ENCODE measurements at places on chromosomes 16 and 17.

DNA sequence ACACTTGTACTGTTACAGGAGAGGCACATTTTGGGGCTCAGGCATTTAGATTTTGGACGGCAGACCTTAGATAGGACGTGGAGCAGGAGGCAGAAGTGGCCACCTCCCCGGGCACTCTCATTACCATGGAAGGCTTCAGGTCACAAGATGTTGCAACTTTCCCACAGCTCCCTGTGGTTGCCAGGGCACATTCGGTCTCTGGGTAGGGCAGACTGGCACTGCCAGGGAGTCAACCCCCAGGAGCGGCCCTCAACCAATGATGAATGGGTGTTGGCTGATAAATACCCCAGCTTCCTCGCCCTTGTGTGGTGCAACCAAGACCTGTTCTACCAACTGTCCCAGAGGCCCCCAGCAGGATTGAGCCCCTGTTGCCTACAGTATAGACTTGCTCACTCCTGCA is 11.2 kb downstream of the NAGPA start:
- DNase-seq: no peak

DNA sequence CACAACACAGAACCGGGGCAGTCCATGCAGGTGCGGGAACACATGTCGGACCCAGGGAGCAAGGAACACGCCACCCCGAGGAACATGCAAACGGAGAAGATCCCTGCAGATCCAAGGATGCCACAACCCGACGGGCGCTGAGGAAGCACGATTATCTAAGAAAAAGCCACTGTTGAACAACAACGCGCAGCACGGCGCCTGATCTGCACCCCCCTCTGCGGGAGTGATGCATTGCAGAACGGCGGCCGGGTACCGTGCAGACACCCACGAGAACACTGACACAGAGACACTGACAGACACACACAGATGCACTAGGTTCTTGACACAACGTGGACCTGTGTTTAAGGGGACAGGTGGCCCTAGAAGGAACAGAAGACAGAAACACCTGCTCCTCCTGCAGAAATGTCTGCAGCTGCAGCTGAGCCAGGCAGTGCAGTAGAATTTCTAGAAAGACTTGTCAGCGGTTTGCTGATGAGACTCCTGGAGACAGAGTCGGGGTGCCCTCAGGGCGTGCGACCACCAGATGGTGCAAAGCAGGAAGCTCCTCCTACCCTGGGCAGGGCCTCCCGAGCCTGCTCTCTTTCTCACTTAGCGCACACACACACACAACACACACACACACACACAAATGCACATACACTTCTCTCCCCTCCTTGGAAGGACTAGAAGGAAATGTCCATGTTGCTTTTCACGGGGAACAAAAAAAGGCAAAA is 7.5 kb downstream of the NPTX1 start:
- no peak for DNase-seq

DNA sequence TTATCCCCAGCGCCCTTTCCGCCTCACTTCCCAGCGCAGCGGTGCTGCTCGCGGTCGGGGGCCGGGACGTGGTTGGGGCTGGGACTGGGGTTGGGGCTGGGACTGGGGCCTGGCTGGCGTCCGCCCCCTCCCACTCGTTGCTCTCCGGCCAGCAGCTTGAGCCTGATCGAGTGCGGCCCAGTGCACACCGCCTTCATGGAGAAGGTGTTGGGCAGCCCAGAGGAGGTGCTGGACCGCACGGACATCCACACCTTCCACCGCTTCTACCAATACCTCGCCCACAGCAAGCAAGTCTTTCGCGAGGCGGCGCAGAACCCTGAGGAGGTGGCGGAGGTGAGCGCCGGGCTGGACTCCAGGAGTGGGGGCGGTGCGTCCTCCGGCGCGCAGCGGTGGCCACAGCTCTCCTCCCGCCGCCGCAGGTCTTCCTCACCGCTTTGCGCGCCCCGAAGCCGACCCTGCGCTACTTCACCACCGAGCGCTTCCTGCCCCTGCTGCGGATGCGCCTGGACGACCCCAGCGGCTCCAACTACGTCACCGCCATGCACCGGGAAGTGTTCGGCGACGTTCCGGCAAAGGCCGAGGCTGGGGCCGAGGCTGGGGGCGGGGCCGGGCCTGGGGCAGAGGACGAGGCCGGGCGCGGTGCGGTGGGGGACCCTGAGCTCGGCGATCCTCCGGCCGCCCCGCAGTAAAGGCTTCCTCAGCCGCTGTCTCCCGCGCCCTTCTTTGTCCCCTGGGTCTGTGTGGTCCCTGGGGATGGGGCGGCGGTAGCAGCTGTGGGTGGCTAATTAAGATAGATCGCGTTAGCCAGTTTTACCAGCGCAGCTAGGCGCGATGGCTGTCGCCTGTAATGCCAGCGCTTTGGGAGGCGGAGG is 1.8 kb downstream of the HSD17B1 start:
- DNase-seq: no peak

DNA sequence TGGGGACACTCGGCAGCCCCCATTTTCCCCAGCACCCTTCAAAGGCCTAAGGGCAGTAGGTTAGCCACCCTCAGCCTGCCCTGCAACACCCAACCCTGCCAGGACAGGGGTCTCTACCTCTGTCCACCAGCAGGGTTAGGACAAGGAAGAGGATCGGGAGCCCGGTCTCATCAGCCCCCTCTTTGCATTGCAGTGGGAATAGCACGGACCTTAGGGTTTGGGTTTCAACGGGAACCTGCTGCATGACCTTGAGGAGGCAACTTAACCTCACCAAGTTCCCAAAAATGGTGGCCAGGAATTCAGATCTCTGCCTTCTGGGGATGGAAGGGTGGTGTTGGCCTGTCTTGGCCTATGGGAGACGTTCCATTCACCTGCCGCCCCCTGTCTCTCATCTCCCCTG is 20.2 kb upstream of the SPPL2C start:
- no peak for DNase-seq

DNA sequence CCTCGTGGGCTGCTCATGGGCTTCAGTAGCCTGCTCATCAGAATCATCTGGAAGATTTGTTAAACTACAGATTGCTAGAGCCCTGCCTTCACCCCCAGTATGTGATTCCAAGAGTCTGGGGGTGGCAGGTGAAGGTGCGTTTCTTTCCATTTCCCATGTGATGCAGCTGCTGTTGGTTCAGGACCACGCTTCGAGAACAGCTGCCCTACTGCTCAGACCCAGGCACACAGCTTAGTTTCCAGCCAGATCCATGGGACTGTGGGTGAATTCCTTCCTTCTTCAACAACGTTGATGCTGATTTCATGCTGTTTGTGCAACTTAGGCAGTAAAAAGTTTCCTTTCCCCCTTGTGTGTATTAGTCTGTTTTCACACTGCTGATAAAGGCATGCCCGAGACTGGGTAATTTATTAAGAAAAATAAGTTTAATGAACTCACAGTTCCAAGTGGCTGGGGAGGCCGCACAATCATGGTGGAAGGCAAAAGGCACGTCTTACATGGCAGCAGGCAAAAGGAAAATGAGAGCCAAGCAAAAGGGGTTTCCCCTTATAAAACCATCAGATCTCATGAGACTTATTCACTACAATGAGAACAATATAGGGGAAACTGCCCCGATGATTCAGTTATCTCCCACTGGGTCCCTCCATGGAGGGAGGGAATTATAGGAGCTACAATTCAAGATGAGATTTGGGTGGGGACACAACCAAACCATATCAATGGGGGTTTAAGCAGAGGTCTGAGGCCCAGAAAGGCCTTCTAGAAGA is 159.2 kb downstream of the XYLT1 start:
- DNase-seq: no peak

DNA sequence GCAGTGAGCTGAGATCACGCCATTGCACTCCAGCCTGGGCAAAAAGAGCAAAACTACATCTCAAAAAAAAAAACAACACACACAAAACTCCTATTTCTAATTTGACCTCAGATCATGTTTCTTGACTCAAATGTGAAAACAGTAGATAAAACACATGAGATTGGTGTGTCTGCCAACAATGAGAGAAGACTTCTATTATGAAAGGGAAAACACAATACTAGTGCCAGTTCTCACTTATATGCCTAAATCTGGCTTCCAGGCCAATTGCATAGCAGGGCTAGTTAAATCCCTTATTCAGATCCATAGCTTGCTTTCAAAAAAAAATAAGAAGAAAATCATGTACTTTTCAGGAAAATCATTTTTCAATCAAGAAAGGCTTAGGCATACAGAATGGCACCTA is 39.4 kb downstream of the AP1G1 start:
- DNase-seq: no peak

GRCh38 chr17:2594722-2595599 is 1.5 kb downstream of the PAFAH1B1 start:
- DNase-seq: no peak

DNA sequence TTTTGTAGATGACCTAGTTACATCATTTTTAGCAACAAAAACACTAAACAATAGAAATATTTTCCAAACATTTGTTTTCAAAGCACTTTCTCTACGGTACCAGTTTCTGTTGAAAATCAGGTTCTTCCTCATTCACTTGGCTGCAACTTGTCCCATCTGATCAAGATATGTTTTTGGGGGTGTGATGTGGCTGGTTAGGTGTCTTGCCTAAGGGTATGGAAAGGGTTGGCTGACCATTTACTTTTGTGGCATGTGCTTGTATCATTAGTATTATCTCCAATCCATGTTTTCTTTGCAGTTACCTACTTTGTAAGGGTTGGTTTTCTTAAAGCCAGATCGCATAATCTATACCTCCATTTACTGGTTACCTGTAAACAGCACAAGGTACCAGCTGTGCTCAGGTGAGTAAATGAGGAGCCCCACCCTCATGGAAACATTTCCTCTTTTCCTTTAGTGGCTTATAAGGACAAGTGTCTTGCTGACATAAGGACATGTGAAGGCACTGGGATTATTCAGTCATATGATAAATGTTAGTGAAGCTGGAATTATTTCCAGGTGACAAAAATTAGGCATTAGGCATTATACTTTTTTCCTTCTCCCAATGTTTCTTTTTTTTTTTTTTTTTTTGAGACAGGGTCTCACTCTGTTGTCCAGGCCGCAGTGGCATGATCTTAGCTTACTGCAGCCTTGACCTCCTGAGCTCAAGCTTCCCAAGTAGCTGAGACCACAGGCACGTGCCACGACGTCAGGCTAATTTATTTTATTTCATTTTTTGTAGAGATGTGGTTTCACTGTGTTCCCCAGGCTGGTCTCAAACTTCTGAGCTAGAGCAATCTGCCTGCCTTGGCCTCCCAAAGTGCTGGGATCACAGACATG is 162.0 kb downstream of the CCDC182 start:
- no peak for DNase-seq

- no peak for DNase-seq
These were observed 17.6 kb downstream of the CD300A start for GRCh38 chr17:74484066-74484465.

DNA sequence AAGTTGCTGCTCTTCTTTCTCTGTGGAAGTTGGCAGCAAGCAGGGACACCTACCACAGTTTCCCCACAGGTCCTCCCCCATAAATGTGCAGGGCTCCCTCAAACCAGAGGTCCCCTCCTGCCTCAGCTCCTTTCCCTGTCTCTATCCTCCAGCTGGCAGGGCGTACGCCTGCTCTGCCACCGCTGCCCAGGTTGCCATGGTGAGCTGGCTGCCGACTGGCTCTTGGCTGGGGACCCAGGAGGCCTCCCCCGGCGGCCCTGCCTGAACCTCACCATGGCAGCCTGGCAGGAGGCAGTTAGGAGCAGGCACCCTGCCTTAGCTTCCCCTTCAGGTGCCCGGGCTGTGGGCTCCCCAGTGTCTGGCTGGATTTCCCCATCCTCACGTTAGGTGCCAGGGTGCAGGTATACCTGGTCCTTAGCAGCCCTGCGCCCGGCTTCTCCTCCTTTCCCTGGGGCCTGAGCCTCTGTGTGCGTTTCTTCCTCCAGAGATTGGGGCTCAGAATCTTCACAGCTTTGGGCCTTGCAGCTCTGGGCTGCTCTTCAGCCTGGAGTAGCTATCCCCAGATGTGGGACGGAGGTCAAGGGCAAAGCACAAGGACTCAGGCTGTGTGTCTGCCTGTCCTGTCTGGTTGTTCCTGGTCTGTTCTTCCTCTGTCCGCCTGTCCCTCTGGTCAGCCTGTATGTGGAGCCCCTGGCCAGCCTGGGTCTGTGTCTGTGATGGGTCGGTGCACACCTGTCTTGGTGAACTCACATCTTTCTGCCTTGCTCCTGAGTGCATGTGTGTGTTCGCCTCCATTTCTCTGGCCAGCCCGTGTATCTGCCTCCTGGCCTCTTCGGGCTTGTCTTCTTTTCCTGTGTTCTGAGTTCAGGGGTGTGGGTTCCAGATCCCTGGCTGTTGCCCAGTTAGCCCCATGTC is 15.7 kb downstream of the GJD3 start:
- no peak for DNase-seq

- no peak for DNase-seq
These were observed 29.4 kb downstream of the GRB7 start for GRCh38 chr17:39767147-39767546.

DNA sequence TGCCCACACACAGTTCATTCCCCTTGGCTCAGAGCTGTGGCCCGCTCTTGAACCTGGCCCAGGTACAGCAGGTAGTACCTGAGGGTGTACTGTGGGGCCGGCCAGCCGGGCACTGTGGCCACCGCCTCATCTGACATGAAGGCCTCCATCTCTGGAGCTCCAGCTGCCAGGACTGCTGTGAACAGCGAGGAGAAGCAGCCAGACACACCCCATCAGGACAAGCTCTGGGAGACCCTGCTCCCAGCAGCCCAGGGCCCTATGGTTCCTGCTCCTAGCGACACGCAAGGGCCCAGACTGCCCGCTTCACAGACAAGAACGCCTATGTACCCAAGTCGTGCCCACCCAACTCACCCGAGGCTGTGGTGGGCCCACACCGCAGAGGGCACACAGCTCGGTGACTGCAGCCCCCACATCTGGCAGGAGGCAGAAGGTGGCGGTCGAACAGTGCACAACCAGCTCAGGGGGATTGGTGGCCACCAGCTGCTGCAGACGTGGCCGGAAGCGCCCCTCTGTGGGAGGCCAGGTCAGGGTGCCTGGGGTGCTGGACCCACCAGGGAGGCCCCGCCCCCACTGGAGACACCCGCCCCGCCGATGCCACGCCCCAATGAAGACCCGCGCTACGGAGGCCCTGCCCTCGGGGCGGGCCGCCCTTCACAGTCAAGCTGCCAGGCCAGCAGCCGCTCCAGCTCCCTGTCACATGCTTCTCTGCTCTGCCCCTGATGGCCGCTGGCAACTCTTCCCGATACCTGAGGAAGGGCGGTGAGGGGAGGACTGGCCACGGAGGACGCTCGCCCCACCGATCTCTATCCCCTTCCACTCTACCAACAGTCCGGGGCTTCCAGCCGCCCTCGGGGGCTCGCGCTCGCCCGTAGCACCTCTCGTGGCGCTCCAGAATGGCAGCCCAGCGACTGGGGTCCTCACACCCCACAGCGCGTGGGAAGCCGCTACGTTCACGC is 1.1 kb upstream of the STUB1 start:
- no peak for DNase-seq

DNA sequence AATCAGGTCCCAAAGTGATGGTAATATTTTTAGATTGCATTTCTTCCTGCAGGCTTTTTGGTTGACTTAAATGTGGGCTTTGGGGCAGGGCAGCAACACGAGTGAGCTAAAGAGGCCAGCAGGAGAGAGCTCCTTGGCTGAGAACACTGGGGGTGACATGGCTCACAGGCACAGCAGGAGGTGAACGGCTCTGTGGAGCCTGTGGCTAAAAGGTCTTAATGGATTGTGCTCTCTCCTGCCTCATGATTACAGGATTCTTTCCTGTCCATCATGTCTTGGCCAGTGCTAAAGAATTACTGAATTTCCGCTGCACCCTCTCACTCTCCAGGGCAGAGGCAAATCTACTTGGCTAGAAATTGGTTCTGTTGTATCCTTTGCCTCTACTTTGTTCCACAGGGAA is 366.6 kb downstream of the HS3ST4 start:
- DNase-seq: no peak

GRCh38 chr17:63185420-63185819 is 219.4 kb downstream of the TANC2 start:
- DNase-seq: no peak

- no peak for DNase-seq
These were observed 18.7 kb upstream of the GRIN2A start for GRCh38 chr16:10200637-10201586.

GRCh38 chr16:660459-661183 is 7.3 kb upstream of the RHOT2 start:
- peak; percentile 50 for DNase-seq
